ENCODE measurements at places on chromosomes 7 and 10.

DNA sequence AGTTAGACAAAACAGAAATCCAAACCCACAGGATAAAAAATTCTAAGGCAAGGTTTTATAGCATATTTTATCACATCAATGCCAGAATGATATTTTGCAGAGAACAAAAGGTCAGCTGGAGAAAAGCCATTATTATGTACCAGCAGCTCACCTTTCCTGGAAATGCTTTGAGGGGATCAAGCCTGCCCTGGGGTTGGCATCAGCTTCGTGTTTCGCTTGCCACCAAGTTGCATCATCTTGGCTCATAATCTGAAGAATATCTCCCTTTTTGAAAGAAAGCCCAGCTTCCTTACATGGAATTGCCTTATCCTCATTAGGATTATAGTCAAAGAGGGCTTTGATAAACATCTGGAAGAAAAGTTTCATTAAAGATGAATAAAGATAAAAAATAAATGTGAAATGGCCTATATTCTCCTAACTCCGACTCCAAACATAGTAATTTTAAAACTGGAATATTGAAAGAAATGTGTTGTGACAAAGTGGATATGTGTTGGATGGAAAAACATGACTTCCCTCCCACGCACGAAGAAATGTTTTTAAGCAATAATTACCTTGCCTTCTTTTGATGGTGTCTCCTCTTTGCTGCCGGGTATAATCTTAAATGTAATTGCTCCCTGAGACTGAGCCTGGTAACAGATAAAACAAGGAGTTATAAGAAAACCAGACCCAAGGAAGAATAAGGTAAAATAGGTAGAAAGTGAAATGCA, 121.3 kb upstream of the ODAD2 start:
- no peak for DNase-seq

DNA sequence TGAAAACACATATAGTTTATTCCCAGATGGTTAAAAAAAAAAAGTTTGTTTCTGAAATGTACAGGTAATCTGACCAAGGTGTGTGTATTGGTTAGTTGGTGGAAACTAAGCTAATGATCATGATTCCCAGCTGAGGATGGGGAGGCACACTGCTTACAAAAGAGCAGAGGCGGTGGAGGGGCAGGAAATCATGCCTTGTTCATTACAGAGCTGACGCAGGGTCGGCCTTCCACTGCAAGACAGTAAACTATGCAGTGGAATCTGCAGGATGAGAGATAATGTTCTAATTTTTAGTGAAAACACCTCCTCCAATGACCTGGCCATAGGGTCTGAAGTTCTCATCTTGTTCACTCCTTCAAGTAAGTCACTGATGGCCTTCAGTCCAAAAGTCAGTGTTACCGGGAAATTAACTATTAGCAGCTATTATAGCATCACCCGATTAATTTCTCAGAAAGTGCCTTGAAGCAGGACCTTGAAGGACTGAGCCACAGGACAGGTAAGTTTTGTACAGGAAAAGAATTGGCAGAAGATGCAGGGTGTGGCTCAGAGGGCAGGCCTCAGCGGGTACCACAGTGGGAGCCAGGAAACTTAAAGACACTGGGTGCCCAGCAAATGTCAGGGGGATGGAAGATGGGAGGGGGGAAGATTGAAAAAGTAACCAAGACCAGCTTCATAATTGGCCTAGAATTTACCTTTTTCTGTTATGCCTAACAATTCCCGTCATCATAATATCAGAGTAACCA, 36.0 kb downstream of the MYOF start:
- no peak for DNase-seq

DNA sequence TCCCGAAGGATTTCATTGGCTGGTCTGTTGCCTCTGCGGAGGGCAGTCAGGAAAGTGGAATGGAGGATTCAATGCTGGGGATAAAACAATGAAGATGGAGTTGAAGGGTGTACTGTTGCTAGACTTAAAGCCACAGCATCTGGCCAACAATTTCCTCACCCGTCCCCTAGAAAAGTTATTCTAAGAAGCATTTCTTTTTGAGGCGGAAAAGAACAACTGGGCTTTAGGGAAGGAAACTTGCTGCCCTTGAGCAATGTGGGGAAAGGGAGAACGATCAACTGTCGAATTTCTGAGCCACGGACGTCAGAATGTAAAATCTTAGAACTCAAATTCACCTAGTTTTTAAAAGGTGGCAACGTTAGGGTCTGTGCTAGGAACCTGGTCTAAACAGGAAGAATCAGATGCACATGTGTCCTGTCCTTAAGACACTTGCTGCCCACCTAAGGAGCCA, 664 bp downstream of the FMC1 start:
- no peak for DNase-seq

DNA sequence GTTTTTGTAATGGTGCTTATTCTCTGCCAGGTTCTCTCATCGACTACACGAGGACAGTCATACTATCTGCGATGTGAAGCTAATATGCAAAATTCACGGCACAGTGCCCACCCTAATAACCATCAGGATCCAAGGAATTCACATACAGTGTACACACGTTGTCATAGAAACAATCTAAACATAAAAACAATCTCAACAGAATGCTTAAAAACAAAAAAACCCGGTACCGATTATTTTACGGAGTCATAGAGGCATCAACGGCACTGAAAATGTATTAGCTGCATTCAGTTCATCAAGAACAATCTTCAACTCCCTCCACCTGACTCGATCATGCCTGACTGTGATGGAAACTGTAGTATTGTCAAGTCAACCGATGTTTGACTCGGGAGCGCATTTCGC, 628 bp downstream of the MRPS33 start:
- no peak for DNase-seq

DNA sequence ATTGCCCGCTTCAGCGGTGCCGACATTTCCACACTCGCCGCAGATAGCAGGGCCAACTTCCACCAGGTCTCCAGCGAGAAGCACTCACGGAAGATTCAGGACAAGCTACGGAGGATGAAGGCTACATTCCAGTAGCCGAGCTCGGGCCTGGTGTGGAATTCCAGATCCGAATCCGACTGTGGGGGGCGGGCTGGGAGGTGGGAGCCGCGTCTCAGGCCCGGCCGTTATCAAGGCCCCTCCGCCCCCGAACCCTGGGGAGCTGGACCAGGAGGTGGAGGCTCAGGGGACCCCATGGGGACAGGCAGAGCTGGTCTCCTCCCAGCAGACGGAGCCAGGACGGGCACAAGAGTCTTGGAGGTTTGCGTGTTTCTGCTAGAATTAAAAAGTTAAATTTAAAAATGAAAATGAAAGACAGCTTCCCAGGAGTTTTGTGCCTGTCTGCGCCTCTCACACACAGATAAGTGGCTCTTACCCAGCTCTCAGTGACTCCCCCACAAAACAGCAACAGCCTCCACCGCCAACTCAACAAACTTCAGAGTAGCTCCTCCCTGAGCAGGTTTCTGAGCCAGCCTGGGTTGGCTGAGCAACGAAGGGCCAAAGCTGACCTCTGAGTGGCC, 5.2 kb upstream of the UTF1 start:
- no peak for DNase-seq

GRCh38 chr7:134802762-134803161, 23.3 kb downstream of the CALD1 start:
- no peak for DNase-seq

GRCh38 chr7:99402854-99403253, 5.5 kb downstream of the PDAP1 start:
- DNase-seq = no peak

DNA sequence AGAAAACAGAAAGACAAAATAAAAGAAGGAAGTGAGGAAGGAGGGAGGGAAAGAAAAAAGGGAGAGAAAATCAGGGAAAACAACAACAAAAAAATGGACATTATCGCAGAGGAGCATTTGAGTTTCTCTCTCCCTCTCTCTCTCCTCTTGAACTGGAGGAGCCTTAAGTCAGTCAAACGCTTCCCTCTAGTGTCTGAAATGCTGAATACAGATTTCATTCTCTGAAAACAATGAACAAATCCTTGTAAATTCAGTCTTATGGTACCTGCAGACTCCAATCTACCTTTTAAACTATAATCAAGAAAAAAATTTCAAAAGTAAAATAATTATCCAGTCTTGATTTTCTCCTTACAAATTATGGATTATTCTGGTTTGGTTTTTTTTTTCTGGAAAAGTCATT, 89.2 kb upstream of the PFKP start:
- no peak for DNase-seq

DNA sequence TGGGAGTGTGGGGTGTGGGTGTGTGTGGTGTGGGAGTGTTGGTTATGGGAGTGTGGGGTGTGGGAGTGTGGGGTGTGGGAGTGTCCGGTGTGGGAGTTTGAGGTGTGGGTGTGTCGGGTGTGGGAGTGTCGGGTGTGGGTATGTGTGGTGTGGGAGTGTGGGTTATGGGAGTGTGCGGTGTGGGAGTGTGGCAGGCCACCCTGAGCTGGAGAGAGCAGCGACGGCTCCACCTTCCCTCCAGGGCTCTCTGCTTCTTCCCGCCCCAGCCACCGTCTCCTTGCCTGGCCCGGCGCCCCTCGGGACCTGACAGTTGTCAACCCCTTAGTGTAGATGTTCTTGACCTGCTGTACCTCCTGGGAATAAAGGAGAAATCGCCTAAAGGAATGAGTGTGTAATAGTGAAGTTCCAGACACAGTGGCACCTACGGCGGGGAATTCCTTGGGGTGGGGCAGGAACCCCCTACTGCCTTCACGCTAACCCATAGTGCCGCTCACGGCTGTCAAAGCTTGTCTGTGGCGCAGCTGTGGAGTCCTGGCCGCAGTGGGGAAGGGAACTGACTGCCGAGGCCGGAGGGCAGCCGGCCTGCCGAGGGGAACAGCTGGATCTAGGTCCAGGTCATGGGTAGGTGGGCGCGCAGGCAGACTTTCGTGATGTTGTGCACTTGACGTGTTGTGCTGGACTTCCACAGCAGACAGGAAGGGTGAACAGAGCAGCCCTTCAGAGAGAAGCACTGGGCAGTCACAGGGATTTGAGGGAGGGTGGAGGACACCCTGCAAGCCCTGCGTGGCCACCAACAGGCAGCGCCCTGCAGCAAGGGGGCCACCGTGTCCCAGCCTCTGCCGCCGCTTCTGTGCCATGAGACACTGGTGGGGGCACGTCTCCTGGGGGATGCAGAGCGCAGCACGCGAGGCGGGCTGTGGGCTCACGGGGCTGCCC, 49.0 kb upstream of the EN2 start:
- no peak for DNase-seq

DNA sequence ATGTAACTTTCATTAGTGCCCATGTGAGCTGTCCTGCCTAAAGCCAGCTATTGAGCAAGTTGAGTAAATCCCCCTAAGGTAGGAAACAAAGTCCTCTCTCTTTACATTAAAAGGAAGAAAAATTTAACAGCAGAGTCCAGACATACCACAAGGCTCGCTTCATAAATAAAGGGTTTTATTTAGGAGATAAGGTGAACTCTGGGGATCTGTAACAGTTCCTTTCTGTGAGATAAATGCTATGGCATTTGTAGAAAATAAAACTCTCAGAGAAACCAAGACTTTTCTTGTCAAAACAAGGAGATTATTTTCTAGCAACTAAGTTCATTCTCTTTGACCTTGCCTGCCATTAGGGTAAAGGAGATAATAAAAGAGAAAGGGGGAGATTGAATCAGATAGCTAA, 32.3 kb upstream of the LYZL1 start:
- no peak for DNase-seq

DNA sequence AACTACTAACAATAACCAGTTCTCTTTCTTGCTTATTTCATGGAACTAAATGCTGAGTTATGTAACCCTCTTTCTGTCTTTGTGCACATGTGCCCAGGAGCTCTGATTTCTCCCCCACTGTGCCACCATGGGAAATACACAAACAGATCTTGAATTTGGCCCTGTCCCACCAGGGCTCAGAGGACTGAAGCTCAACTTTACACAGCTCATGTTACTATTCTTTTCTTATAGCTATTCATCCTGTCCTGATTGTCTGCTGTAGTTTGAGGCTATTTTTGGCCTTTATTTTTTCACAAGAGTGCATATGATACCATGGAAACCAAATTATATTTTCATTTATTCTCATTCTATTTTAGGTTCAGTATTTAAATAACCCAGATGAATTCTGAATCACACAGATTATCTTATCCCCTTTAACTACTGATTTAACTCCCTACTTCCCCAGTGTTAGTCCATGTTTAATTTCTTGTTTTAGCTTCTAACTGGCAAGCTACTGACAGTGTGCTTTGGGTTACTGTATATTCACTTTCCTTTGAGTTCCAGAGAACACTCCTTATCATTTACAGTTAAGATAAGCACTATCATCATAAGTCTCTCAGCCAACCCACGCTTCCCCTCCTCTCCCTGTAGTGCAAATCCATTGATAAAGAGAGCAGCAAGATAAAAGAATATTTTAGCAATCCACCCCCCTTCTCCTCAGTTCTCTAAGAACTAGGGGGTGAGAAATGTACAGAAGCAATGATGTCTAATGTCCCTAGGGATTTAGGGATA, 71.8 kb upstream of the GSDME start:
- no peak for DNase-seq

GRCh38 chr7:110407242-110407641, 683.7 kb upstream of the LRRN3 start:
- no peak for DNase-seq

- DNase-seq = no peak
Observed at GRCh38 chr10:60353519-60354258, 36.0 kb downstream of the ANK3 start.

- no peak for DNase-seq
Observed at GRCh38 chr7:108135446-108136190, 5.5 kb upstream of the LAMB4 start.

DNA sequence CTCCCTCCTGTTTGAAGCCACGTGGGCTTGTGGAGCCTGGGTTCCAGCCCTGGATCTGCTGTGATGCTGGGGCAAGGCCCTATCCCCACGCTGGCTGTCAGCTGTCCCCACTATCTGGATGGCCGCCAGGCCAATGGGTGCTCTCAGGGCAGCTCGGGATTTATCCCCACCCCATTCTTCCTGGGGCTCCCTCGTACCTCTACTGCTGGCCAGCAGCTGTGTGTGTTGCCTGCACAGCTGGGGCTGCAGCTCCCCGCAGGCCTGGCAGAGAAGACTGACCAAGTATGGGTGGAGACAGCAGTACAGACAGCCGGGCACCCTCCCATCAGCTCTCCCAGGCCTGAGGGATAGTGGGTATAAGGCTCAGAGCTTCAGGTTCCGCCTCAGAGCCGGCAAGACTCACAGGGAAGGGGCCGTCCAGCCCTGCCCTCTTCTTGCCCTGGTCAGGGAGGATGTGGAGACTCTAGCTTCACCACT, 13.6 kb downstream of the CLIP2 start:
- no peak for DNase-seq

DNA sequence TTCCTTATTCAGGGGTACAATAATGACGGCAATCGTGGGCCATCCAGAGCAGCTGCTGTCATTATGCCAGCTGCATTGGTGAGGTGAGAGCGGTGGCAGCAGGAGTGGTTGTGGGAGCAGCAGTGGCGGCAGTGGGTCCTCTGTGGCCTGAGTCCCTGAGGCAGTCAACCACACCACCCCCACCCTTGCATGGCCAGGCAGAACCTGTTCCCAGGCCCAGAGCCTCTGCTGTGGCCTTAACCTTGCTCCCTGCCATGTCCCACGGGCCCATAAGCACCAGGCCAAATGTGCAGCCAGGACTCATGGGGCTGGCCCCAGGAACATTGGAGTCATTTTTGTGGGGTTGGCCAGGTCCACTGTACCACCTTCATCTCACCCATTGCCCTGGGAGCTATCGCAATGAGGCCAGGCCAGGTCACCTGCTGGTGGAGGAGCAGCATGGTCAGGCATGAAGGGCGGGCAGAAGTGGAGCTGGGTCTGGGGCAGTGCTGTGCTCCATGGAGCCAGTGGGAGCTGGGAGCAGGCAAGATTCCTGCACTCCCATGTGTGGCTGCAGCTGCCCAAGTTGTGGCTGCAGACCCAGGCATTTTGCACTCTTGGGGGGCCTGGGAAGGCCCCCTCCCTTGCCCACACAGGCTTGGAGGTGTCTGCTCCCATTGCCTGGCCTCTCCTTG, 213.5 kb downstream of the GPR158 start:
- DNase-seq = no peak

GRCh38 chr7:111990643-111991042, 215.6 kb downstream of the DOCK4 start:
- no peak for DNase-seq

Measured in CD8-positive, alpha-beta memory T cell (primary cell).